ENCODE measurements at places on chromosomes 2 and 18. TPM values are rescaled to one million over a fixed set of nuclear protein-coding genes. Genes with fewer than 3 reads are reported as not detected.

Gene TTR
- not detected for total RNA-seq

Gene PPM1B
- 51.6 TPM for total RNA-seq

Gene SERPINB12
- not detected for total RNA-seq

Gene FHOD3
- not detected for total RNA-seq

DNA sequence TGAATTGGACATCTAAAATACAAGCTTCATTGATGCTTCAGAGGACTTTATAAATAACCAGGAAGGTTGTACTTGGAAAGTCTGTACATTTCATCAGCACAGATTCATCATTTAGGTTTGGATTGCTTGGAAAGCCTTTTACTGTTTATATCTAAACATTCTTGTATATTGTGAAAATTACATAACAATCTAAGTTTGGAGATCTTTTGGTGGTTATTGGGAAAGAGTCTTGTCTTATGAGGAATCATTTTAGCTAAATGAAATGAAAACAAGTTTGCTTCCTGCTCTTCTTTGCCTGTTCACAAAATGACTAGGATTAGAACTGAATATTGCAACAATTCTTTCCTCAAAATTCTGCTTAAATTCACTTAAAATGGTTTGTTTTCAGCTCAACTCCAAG lies 79.3 kb downstream of the ABI2 start:
- H3K27me3 ChIP-seq, result no peaks in the 10 kb centered on the region
- H3K4me1 ChIP-seq, result no peaks in the 10 kb centered on the region
- no peak overlapping the region for H3K4me3 ChIP-seq
- peaks cover 50% of the 10 kb centered on the region for H3K36me3 ChIP-seq

DNA sequence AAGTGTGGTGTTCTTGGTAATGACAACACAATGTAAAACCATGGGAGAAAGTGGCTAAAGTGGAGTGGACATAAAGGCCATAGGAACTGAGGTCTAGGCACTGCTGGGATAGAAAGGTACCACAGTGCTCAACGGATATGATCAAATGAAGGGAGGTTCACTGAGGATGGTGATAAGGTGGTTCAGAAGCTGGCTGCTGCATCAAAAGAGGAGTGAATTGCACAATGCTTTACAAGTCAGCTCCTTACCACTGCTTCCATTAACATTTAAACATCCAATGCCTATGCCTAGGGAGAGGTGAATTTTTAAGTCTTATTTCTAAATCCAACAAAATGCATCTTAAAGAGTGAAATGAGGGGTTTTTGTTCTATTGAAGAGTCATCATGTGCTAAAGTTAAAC lies 100.1 kb upstream of the ITGB6 start:
- H3K4me1 ChIP-seq, result no peaks in the 10 kb centered on the region
- H3K27me3 ChIP-seq, result no peaks in the 10 kb centered on the region
- H3K36me3 ChIP-seq, result peaks cover 73% of the 10 kb centered on the region
- no peak for DNase-seq

All from activated B cell treated with CpG ODN at 0.5 μM for 24 hours (primary cell).